ENCODE measurements at places on chromosomes 5 and 9.

DNA sequence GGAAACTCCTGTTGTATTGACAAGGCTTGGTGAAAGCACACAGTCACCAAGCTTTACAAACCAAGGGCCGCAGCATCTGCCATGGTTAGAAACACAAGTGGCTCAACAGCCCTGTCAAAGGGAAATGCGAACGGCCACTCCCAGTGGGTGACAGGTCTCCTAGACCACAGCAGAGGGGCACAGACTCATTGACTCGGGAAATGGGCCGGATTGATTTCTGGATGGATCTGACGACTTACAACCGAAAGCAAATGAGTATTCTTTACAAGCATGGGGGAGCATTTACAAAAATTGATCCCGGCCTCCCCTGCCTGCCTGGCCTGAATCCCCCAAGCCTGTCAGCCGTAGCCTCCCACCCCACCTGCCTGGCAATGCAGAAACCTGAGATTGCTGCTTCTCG is 48.2 kb downstream of the ADAMTS2 start:
- no peak for DNase-seq

DNA sequence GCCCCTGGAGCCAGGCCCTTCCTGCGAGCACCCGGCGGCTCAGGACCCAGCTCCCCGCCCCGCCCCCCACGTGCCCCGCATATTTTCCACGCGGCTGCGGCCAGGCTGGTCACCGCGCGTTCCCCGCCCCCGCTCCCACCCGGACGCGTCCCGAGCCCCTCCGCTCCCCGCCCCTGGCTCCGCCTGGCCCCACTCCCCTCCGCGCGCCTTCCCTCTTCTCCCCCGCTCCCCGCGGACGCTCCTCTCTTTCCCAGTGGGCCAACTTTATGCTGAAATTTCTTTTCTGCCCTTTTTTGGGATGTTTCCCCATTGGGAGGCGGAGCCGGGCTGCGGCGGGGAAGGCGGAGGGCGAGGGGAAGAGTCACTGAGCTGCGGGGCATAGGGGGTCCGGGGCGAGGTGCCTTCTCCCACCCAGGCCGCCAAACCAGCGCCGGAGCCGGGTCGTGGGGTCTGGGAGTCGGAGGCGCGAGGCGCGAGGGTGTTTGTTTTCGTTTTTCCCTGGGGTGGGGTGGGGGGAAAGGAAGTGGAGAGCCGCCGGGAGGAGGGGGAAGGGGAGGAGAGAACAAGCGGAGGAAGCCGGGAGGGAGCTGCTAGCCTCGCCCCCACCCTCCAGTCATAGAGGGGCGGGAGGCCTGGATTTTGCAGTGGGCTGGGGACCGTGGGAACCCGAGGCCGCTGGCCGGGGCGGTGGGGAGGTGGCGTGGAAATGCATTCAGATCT is 1.0 kb upstream of the TPM2 start:
- DNase-seq, result no peak

DNA sequence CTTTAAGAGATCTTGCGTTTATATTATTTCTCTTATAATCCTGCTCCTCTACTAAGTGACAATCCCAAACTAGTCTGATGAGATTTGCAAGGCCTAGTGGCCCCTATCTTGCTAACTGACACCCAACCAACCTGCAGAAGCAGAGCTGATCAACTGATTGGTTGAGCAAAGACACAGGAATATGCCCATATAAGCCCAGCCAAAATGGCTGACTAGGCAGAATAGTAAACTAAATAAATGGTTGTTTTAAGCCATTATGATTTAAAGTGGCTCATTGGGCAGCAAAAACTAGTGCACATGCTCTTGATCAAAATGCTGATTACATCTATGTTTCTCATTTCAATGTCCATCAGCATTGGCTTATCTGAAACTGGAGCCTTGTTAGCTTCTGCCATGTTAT is 238.0 kb upstream of the PDE4D start:
- DNase-seq, result no peak

GRCh38 chr5:132768485-132768868 is 8.6 kb downstream of the SEPTIN8 start:
- no peak for DNase-seq

GRCh38 chr5:65923339-65923738 is 3.0 kb upstream of the ERBIN start:
- DNase-seq, result no peak

- no peak for DNase-seq
These were observed 6.4 kb downstream of the SPINK6 start for GRCh38 chr5:148209151-148209770.

- DNase-seq, result no peak
These were observed 140.4 kb downstream of the ESM1 start for GRCh38 chr5:54844905-54845566.

DNA sequence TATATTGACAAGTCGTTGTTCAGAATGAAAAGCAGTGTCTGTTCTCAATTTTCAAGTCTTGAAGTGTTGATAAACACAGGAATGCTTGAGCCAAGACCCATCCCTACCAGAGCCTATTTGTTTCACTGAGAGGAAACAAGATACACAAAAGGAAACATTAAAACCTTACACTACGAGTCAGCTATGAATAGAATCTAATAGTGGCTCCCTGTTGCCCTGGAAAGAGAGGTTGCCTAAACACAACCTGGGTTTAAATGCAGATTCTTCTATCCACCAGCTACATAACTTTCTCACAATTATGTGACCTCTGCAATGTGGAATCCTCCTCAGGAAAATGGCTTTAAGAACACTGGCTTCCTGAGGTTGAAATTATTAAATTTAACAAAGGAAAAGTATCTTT is 29.1 kb upstream of the BNC2 start:
- DNase-seq, result no peak

DNA sequence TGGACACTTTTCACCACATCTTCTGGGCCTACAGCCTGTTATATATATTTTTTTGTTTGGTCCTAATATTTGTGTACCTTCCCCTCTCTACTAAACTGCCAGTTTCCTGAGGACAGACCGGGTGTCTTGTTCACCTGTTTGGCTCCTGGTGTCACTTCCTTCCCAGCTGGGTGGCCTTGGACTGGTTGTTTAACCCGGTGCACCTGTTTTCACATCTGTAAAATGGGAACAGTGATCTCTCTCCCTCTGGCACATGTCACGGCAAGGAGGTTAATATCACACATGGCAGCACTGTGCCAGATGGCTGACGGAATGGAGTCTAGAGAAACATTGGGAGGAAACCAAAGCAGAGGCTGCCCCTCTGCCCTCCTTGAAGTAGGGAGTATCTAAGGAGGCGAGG is 79.7 kb downstream of the DAB2IP start:
- DNase-seq, result no peak

DNA sequence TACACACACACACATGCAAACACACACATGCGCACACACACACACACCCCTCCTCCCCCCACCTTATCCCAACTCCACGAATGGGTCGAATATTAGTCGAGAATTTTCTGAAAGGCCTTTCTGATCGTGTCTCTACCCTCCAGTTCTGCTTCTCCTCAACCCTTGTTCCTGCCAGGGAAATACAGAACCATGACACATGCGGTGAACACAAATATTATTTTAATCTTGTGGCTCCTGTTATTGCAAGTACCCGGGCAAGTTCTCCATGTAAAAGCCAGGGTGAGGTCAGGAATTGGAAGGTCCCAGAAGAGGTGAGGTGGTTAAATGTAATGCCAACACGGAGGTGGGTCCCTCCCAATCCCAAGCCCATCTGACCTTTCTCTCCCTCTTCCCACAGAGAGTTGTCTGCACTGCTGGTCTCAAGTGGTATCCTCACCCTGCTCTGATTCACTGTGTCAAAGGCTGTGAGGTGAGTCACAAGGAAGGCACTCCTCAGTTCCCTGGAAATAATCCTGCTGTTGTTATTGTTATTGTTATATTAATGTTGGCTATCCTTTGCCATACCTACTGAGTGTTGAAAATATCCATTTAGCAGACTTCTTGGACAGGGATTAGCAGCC is 223.7 kb downstream of the PAPPA start:
- DNase-seq, result no peak

DNA sequence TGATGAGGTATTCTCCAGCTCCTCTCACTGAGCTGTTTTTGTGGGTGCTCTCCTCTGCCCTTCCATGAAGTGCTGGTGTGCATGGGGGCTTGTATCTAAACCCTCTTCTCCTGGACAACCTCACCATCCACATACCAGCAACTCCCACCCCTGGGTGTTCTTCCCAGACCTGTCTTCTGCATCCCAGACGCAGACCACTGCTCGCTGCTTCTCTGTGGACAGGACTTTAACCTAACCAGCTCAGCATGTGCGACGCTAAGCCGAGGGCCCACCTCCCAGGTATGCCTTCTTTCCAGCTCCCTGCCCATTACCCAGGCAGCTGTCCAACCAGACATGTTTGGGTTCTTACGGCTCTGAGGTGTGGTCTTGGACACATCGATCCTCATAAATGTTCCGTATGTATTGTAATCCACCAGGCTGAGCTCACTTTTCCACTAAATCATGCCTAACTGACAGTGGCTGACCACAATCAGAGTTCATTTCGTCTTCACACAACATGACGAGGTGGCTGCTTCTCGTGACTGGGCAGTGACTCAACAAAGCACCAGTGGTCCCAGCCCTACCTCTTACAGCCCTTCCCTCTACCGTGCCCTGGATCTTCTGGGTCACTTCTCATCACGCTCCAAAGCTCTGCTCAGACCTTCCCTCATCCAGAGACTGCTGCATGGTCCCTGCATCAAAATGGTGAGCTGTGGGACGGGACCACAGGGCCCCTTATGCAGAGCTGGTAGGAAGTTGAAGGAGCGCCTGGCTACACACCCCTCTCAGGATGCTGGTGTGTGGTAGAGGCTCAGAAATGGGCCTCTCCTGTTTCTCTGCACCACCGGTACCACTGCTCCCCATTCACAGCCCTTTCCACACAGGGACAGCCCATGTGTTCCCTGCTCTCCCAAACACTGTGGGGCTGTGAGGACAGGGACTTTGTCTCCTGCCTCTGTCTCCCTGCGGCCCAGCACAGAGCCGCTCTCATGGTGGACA is 9.6 kb upstream of the PTGES2 start:
- DNase-seq, result no peak

- no peak for DNase-seq
These were observed 30.3 kb upstream of the STING1 start for GRCh38 chr5:139512786-139513390.

DNA sequence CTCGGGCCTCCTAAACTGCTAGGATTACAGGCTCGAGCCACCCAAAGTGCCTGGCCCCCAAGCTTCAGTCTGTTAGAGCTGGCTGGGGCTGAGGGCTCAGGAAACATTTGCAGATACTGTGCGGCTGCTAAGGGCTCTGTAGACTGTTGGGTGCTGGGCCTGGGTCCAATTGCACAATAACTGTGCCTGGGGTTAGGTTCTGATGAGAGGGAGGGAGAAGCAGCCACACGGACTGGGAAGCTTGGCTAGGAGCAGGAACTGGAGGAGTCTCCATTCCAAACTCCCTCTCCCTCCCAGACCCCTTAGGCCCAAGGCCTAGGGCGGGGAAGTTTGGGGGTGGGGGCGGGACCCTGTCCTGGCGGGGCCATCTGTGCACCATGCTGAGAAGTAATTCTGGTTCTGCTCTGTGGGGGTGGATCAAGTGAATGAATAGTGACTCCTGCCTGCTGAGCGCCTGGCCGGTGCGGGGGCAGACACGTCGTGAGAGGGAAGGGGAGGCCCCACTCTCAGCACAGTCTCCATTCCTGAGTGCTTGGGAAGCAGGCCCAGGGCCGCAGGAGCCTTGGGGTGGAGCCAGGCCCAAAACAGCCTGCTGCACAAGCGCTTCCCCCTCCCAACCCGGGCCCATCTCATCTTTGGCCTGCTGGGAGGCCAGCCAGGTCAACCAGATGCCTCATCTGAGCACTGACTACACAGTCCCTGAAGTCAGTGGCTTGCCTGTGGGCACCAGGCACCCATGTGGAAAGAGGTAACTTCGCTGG is 1.5 kb downstream of the ASS1 start:
- no peak for DNase-seq

DNA sequence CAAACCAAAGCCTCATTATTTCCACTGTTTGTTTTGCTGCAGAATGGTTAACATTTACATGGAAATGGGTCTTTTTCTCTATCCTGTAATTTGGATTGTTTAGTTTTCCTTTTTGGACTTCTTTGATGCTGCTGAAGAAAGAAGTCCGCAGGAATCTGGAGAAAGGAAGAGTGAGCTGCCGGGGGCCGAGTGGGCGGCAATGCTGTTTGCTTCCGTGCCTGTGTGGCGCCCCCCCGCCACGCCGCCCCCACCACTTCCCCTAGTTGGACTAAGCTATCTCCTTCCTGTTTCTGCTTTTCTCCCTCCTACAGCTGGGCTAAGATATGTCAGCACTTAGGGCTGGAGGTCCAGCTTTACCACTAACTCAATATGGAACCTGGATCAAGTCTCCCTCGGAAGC is 39.7 kb downstream of the ACTL7B start:
- DNase-seq, result no peak

DNA sequence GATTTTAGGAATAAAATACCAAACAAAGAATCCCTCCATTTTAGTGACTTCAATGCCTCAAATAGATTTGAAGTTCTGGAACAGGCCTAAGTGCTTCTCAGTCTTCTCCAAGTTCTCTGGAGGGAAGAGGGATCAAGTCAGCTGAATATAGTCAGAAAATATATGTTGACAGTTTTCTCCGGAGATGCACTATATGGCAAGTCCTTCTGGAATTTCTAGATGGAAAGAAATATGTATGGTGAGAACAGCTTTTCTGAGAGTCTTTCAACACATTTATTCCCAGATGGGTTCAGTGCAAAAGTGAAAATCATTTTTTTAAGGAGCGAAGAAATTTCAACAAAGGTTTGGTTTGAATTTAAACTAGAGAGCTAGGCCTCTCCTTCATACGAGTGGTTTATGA is 317.4 kb upstream of the SLC30A5 start:
- no peak for DNase-seq

- DNase-seq, result no peak
These were observed 235.7 kb upstream of the TARS1 start for GRCh38 chr5:33205079-33205478.

DNA sequence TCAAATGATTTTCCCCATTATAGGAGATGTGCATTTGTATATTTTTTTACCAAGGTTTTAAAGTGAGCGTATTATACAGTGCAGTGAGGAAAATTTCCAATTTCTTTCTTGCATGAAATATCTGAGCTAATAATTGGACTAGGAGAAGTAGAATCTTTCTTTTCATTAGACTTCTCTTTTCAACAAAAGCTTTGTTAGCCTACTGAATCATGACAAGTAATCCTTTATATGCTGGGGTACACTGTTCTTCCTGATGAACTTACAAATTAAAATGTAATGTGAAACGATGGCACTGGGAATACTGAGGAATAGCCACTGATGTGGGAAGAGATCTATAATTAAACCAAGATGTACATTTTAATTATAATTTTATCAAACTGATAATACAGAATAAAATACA is 829.6 kb downstream of the PTPRD start:
- no peak for DNase-seq

DNA sequence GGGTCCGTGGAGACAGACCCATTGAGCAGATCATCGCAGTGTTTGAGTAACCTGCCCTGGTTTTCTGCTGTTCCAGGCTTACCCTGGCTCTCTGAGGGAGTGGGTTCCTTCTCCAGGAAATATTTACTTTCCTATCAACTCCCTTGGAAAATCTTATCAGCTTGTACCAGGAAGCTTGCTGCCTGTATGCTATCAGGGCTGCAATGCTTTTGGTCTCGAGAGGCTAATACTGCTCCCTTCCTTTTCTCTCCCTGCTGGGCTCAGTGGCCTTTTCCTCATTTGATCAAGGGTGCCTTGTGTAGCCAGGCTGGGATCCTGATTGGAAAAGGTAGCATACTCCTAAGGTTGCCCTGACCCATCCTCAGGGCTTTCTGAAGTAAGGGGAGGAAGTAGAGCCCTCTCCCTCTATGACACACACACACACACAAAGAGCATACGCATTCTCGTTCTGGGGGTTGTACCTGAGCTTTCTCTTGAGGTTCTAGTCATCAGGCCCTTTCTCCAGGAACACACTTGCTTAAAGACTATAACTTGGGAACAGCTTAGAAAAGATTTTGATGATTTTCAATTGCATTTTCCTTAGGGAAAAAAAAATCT is 41.6 kb downstream of the CYSTM1 start:
- no peak for DNase-seq
